ENCODE measurements at places on chromosomes 13 and 19.

DNA sequence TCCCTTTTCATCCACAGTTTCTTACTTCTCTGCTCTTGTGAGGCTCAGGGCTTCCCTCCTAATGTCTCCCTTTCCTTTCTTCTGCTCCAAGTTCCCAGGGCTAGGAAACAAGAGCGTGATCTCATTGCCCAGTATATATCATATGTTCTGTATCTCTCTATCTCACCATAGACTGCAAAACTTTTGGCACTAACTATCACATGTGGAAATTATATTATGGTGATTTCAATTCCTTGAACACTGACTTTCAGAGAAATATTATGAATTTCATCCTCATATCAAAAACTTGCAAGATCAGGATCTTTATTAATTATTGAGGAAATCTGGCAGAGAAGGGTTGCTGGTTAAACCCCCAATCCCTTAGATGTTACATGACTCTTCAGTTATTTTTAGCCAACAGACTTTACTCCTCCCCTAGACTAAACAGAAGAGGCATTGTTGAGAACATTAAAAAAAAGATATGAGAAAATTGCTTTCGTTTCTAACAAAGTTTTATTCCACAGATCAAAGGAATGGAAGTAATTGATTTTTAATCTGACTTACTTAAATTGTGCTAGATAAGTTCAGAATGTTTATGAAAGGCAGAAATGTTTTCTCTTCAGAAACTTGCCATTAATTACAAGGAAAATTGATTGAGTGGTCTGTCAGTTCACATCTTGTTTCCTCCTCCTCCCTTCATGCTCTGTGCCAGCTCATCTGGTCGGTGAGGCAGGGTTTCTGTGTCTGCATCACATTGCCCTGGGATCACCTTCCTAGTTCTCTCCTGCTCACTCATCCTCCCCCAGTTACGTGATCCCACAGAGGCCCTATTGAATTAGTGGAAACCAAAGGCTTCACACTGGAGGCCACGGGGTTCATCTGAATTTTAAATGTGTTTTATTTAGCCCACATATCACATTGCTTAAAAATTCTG is 378.5 kb downstream of the LMO7 start:
- no peak for DNase-seq

- no peak for DNase-seq
Measured at GRCh38 chr19:28968721-28969120, 244.2 kb downstream of the UQCRFS1 start.

DNA sequence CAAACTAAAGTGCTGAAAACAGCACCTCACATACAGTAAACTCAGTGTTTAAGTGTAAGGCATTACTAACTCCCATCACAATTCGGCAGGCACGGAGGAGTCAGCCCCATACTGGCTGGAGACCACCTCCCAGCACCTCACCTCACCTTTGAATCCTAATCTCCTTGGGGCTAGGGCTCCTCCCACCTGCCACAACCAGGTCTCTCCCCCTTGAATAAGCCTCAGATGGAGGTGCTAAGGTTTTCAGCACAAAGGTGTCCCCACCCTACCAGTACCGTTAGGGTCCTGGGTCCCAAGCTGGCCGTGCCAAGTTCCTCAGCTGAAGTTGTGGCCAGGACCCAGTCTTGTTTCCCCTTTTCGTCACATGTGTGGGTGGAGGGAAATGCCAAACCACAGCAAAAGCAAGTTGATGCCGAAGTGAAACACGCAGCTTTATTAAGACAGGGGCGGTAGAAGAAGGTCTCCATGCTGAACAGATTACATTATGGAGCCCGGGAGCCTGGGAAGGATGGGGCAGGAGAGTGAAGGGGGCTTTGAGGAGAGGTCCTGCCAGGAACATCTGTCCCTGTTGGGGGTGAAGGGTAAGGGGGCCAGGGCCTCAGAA is at the start of gene IGFLR1:
Gene IGFLR1 (minus strand): TSS at position 332 of the 604 bp plus-strand sequence. CDS start 1,272 bp downstream, outside the sequence.
- no peak for DNase-seq

- no peak for DNase-seq
Measured at GRCh38 chr19:55067869-55068268, 4.9 kb upstream of the RDH13 start.

DNA sequence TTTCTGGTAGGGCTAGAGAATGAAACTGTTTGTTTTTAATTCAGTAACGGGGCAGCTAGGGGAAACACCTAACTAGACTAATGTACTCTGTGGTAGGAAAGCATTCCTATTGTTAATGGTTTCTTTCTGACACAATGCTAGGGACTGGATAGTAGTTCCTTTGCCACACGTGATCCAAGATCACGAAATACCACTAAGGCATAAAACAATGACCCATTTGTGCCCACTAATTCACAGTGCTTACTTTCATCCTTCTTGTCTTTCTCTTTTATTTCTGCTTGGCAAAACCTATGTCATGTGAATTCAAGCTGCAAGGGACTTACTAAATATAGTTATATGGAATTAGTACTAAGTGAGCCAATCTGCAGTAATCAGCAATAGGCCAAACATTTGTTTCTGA is 834.1 kb upstream of the SLITRK6 start:
- DNase-seq: no peak

DNA sequence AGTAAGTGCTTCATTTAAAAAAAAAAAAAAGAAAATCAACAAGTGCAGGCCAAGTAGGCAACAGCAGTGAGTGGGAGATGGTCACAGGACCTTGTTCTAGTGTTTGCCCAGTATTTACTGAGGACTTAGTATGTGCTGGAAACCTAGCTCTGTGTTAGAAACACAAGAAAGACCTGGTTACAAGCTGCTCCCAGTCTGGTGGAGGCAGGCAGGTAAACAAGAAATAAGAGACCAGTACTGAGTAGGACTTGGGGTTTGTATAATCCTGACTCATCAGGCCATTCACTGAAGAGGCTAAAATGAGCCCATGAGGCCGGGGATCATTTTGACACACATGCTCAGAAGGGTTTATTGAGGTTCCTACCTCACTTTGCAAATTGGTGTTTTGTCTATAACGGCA is 21.5 kb upstream of the SERPINE3 start:
- DNase-seq: no peak

DNA sequence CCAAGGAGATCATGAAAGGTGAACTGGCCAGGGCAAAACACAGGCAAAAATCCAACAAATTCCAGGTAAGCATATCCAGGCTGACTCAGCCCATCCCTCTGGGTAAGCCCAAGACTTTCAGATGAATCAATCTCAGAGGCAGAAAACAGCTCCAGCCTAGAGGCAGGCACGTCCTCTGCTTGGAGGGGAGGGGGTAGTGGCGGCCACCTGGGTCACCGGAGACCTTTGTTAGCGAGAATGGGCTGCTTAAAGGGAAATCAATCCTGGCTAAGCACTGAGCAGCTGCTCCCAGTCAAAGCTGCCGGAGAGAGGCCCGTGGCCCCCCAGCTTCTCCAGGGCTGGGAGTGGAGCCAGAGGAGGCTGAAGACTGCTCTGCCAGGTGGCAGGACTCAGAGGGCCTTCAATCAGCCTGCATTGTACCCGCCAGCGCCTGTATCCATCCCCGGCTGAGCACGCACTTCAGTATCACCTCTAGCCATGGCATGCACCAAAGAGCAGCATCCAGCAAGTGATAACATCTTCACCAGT is 48.2 kb downstream of the PIN1 start:
- peak; percentile 6 for DNase-seq
